GM12892 (cell line): ENCODE measurements at places on chromosomes 1 and 21.

DNA sequence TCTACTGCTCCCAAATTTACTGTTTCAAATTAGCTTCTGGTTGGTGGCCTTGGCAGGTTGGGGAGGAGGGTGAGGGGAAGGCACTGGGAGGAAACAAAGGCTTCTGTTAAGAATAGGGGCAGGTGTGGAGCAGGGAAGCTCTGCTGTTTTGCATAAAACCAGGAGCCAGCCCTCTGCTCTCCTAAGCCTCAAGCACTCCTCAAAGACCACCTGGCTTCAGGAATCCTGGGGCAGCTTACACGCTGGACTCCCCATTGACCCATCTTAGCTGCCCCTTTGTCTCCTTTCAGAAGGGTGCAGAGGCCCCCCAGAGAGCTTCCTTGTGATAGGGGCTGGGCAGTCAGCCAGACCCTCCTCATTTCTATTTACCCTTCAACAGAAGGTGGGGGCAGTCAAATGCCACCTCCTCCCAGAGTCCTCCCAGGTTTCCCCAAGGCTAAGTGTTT is 11.5 kb upstream of the DHRS3 start:
- DNase-seq, result no peak

- DNase-seq, result no peak
Observed at GRCh38 chr1:82114887-82115286, 314.2 kb downstream of the ADGRL2 start.

DNA sequence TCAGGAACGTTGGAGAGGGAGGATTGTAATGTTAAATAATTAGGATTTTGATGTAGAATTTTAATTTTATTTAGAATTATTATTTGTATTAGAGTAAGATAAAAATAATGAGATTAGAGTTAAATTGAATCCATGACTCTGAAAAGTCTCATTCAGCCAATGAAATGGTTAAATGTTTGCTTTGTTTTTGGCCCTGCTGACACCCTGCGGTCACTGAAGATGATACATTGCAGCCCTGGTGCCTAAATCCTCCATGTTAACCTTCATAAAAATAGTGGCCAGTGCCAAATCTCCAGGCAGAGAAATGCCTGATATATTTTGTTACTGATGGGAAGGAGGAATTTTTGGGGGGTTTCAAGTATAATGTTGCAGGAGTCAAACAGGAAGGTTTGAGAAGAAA is 27.3 kb upstream of the RLF start:
- no peak for DNase-seq

DNA sequence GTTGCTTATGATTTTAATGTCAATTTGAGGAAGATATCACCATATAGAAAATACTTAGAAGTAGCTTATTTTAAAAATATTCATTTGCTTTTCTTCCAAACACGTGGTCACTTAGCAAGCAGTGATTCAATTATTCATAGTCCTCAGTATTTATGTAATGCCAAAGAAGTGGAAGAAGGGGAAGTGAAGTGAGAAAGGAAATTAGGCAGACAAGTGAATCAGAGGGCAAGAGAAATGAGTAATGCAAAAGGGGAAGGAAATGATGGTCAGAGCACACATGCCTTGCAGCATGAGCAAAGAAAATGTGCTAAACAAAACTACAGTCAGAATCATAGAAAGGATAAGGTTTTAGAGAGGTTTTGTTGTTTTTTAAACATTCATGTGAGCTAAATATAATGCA is 31.8 kb downstream of the SDCCAG8 start:
- no peak for DNase-seq

GRCh38 chr1:114384922-114385321 is 126.1 kb downstream of the TRIM33 start:
- DNase-seq, result no peak

DNA sequence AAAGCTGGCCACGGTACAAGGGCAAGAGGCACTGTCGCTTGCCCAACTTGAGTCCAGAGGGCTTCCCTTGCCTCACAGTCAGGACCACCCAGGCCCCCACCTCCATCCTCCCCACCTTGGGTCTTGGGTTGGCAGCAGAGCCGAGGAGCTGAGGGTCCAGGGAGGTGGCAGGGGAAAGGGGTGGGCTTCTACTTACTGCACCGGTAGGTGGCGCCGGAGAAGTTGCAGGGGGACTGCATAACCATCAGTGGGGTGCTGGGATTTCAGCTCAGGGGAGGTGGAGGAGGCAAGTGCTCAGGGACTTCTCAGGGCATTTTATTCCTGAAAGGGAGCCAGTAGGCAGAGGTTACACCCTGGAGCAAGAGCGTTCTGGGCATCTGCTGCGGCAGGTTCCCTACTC is 44.0 kb downstream of the TRIM62 start:
- no peak for DNase-seq

DNA sequence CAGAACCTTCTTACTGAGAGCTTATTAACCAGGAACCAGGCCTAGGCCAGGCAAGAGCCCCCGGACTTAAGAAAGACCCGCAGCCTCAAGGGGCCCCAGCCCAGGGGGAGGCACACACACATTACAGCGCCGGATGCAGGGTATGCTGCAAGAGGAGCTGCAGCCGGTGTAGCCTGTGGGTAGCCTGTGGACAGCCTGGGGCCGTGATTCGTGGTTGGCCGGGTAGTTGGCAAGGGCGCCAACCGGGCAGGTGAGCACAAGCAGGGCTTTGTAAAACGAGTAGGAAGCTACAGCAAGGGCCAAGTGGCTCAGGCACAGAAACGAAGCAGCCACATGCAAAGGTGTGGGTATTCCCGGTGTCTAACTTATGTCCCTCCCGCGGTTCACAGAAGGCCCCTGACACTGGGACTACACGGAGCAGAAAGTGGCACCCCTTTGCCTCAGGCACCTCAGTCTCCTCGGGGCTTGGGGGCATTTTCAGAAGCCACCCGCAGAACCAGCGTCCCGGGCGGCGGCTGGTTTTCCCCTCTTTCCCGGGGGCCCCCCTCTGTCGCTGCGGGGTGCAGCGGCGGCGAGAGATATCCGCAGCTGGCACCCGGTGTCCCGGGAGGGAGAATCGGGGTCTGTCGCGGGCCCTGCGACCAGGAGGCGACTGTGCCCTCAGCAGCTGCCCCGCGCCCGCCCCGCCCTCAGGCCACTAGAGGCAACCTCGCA is 40.8 kb downstream of the KIAA1614 start:
- no peak for DNase-seq

DNA sequence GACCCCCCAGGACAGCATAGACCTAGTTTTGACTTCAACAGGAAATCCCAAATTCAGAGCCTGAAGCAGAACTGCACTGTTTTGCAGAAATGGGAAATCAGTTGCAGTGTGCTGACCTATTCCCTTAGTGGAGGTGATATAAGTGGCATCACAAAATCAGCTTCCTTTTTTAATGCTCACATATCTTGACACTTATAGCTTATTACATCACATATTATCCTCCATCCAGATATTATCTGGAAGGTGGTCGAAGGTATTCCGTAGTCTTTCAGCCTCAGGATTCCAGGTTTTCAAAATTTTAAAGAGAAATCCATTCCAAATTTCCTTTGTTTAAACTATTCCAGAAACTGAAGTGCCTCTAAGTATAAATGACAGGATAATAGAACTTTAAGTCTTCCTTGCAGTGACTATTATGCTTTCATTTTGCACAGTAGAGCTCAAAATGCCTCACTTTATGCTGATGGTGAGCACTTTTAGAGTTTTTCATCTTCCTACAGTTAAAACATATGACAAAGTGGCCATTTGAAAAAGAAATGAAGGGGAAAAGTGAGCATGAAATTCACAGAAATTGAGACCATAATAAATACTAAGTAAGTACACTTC is 106.4 kb upstream of the DPYD start:
- no peak for DNase-seq

- no peak for DNase-seq
Observed at GRCh38 chr1:112817555-112818373, 102.6 kb upstream of the PPM1J start.

DNA sequence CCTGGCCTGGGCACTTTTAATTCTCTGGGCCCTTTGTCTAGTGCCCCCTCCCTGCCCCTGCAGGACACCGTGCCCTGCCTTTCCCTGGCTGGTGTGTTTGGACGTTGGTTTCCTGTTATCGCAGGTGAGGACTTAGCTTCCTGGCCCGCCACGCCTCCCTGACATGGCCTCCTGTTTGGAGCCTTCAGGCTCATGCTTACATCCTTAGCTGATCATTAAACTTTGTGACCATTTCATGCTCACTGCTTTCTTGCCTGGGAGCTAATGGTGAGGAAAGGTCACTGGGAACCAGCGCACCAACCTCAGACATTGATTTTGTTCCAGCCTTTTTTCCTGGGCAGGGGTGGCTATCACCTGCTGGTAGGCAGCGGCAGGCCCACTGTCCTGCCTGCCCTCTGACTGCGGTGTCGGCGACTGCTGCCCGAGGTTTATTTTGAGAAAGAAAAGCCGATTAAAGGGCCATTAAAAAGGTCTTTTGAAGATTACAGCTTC is 3.7 kb downstream of the PFKL start:
- no peak for DNase-seq

DNA sequence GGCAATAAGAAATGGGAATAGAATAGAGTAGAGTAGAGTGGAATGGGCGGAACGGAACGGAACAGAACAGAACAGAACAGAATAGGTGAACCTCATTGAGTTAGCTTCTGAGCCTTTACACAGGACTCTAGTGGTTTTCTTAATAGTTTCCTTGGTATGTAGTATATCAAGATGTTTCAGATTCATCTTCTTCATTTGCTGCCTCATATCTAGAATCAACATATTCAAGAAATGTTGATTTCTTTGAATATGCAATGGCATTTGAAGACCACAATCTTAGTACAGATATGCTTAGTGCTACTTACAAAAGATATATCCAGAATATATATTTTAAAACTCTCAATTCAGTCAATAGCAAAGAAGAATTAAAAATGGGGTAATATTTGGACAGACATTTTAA is 133.8 kb downstream of the TSEN15 start:
- no peak for DNase-seq

DNA sequence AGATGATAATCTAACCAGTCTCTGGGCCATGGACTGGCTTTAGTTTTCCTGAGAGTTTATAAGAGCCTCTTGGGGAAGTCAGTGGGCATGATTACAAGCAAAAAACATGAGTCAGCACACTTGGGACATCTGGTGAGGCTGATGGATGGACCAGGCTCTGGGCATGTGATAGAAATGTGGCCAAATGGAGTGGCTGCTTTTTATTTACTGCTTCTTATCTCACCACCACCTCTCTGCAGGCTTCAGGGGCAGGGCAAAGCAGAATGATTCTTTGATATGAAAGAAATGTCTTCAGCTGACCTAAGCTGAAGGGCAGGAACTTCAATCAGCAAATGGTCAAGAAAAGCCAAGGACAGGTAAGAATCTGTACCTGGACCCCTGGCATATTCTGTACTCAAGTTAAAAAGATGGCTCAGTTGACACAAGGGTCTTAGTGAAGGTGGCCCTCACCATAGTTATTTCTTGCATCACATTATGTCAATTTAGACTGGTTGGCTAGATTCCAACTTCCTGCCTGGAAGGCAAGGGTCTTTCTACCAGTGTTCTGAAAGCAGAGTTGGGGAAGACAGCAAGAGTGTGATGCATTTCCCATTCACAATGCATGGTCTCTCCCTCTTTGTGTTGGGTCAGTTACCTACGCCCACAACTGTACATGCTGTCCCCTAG is 162.8 kb downstream of the FASLG start:
- no peak for DNase-seq

DNA sequence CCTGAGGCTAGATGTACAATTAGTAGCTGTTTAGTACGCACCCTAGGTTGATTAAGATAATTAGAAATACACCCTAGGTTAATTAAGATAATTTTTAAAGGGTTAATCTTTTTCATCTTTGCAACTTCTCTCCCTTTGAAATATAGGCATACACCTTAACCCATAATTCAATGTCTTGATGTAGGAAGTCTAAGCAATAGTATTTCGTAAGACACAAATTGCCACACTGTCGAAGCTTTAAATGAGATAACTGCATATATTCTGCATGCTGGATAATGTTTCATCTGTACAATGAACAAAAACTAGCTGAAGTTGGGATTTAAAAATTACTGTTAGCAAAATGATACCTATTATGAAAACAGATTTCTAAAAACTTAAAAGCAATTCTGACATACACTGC is 122.9 kb downstream of the EVI5 start:
- no peak for DNase-seq

DNA sequence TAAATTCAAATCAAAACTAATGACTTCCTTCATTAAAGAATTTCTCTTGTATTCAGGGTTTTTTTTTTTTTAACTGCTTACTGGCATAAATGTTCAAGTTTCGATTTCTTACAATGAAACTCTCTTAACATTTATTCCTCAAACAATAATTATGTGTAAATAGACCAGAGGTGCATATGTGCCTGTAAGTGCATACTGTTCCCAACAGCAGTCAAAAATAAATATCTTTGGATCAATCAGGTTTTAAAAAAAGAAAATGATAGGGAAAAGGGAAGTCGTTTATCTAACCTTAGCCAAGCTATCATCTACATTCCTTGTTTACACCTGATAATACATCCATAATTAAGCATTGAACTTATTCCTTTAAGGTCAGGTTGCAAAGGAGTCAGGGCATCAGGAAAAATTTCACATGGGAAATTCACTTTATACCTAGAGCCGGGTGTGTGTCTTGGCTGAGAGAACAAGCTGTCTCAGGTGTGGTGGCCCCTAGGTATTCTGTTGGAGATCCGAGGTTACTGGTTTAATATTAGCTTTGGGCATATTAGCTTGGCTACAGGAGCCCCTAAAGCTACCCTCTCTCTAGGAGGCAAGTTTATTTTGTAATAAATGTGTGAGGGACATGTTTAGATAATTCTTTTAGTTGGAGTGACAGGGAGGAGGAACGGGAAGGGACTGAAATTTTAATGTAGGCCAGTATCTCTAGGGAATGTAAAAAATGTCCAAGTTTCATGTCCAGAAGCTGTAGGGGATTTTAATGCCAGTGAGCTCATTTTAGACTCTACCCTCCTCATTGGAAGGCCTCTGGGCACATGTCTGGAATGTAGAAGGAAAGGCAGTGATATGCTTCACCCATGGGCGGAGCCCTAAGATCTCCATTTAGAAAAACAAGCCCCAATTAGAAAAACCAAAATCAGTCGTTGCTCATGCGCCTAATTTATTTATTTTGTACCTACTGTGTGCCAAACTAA is 327.9 kb upstream of the PROX1 start:
- no peak for DNase-seq

GRCh38 chr1:145886816-145887215 is 1.1 kb upstream of the ANKRD35 start:
- DNase-seq, result no peak

DNA sequence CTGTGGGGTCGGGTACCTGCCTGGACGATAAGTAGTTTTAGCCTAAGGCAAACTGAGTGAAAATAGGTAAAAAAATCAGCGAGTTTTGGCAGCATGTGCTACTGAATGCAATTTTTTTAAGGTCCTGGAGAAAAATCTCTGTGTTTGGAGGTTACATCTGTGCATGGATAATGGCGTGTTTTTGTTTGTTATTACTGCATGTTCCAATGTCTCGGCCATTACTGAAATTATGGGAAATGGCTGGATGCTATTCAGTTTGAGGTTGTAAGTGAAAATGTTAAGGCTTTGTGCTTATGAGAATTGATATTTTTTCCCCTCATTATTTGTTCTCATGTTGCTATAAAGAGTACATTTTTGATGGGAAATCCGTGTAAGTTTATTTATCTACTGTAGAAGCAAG is 441.7 kb downstream of the PRDM2 start:
- DNase-seq, result no peak
